ENCODE measurements at places on chromosomes 12 and 14. TPM values are rescaled to one million over a fixed set of nuclear protein-coding genes. Genes with fewer than 3 reads are reported as not detected.

DNA sequence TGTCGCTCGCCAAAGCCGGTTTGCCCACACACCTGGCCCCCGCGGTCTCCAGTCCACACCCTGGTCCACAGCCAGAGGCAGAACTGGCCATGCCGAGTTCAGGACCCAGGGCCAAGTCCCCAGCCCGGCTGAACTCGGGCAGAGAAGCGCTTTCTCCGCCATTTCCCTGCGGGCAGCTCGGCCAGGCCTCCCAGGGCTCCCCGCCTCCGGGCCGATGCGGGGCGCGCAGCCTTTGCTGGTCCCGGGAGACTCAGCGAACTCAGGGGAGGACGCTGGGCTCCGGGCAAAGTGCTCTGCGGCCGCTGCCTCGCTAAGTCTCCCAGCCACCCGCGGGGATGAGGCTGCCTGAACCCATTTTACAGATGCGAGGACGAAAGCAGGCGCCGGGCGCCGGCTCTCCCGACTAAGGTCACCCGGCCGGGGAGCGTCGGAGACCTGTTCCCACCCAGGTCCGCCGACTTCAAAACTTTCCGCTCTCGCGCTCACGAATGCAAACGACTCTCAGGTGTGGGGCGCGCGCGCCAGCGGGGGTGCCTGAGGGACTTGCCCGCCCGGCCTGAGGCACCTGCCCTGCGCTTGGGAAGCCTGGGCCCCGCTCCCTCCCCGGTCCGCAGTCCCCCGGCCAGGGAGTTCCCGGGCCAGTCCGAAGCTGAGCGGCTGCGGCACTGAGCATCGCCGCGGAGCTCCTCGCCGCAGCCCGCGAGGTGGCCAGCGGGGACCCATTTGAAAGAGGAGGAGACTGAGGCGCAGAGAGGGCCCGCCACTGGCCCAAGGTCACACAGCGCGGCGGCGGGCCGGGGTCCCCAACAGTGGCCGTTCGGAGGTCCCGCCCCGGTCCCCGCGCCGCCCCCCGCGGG is 627 bp downstream of the TESC start:
- DNase-seq: peak; percentile 75

Gene KLC1
- total RNA-seq: 201 TPM

GRCh38 chr12:13576935-13577500 is 380.5 kb downstream of the EMP1 start:
- DNase-seq: no peak

DNA sequence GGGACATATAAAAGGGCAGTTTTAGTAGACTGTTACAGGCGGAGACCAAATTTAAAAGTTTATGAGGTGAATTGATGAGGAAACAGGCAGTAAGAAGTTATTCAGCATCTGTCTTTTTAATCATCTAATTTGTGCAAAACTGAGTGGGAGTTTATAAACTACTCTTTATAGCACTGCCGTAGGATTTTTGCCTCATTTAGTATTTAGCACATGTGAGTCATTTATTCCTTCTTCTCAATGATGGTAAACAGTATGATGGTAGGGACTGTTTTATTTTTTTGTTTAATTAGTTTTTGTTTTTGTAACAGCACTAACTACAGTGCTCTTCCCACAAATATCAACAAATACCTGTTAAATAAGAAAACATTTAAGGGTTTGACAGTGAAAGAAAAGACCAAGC is 20.6 kb downstream of the TOGARAM1 start:
- DNase-seq: no peak

GRCh38 chr12:5571115-5571514 is 139.2 kb downstream of the NTF3 start:
- no peak for DNase-seq

DNA sequence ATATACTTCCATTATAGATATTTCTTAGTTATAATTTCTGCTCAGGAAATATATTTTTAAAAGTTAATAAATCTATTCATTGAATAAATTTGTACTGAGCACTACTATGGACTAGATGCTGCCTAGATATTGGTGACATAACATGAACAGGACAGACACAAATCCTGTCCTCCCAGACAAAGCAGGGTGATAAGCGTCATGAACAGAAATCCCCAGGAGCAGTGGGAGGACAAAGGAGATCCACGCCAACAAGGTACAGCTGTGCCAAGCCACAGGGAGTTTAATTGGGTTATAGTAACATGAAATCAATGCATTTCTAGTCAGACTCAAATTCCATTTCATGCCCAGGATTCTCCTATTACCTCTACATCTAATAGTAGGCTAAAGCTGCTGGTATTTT is 171.8 kb upstream of the CPNE8 start:
- no peak for DNase-seq
